Erythroblast (primary cell): ENCODE measurements at places on chromosomes 3 and 15.

GRCh38 chr3:127036209-127037020, 53.5 kb downstream of the PLXNA1 start:
- DNase-seq, result peak; percentile 60

DNA sequence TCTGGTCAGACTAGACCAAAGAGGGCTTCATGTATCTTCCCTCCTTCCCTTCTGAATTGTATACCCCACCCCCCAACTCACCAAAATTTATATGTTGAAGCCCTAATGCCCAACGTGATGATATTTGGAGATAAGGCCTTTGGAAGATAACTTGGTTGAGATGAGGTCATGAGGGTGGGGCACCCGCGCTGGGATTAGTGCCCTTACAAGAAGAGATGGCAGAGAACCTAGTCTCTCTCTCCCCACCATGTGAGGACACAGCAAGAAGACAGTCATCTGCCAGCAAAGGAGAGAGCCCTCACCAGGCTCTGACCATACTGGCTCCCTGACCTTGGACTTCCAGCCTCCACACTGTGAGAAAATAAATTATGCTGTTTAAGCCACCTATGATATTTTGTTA, 13.5 kb downstream of the PLCD1 start:
- DNase-seq, result no peak

GRCh38 chr15:96692826-96693225, 362.3 kb downstream of the NR2F2 start:
- DNase-seq, result no peak

GRCh38 chr15:91021516-91022074, 799 bp downstream of the VPS33B start:
- no peak for DNase-seq

DNA sequence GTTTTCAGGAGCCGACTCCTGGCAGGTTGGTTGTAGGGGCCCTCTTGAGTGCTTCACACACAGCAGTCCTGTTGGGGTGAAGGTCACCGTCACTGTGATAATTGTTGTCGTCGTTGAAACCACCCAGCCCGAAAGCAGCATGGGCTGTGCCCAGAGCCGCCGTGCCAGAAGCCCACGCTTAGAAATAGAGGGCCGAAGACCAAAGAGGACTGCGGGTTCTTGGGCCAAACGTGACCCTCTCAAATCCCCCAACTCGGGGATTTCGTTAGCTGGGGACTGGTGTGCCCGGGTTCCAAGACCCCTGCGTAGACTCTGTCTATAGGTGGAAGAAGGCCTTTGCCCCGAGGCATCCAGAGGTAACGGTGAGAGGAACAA, 7.5 kb upstream of the ADAMTS17 start:
- DNase-seq, result no peak

GRCh38 chr3:132592216-132592615, 4.9 kb upstream of the ACKR4 start:
- no peak for DNase-seq

GRCh38 chr15:74130155-74130848, at the start of gene ISLR2:
Gene ISLR2 (plus strand): TSS chr15:74130586. CDS start chr15:74132755, 2,169 bp downstream.
- DNase-seq, result no peak

DNA sequence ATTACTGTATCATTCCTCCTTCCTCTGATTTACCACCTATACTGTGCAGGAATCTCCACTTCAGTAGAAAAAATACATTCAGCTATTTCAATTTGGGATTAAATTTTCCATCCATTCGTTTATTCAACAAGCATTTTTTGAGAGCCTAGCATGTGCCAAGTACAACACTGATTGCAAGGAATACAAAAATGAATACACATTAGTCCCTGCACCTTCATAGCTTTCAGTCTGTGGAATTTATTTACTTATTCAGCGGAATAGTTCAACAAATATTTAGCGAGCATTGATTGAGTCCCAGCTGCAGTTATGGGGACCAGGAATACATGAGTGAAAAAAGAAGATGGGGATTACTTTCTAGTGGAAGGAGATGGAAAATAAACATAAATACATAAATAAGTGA, 606.8 kb upstream of the TBL1XR1 start:
- DNase-seq, result no peak
